ENCODE measurements at places on chromosomes 6 and 20. TPM values are rescaled to one million over a fixed set of nuclear protein-coding genes. Genes with fewer than 3 reads are reported as not detected.

The SCUBE3 gene
- total RNA-seq = 58.5 TPM

The SIGLEC1 gene
- total RNA-seq = not detected

The CLPSL1 gene
- not detected for total RNA-seq

The SMLR1 gene
- not detected for total RNA-seq

The VSTM2L gene
- total RNA-seq = 0.66 TPM

The TBX18 gene
- 3.2 TPM for total RNA-seq

The HLA-DRB1 gene
- not detected for total RNA-seq

The SNAI1 gene
- total RNA-seq = 0.11 TPM

The SAPCD1 gene
- total RNA-seq = 1.2 TPM

The C2 gene
- total RNA-seq = 2.0 TPM

The GABRR1 gene
- not detected for total RNA-seq

The RAET1L gene
- total RNA-seq = not detected

The SLC22A7 gene
- total RNA-seq = not detected

The SOX12 gene
- 9.9 TPM for total RNA-seq

The CD109 gene
- 44.8 TPM for total RNA-seq

The SOX18 gene
- 0.12 TPM for total RNA-seq

The OR2B2 gene
- total RNA-seq = not detected

The MATN4 gene
- 0.11 TPM for total RNA-seq

The LGSN gene
- total RNA-seq = not detected

The HLA-DQB2 gene
- not detected for total RNA-seq

The PGBD1 gene
- total RNA-seq = 9.5 TPM

The TRIM31 gene
- not detected for total RNA-seq

The HLA-DMA gene
- 1.1 TPM for total RNA-seq

The WFDC5 gene
- total RNA-seq = not detected

The TRIM15 gene
- total RNA-seq = not detected

The SPAG4 gene
- 12.7 TPM for total RNA-seq

The SPATA25 gene
- total RNA-seq = 1.5 TPM

The MBOAT1 gene
- 11.6 TPM for total RNA-seq

The ADGRF1 gene
- not detected for total RNA-seq

The BTN1A1 gene
- total RNA-seq = not detected

The CTAGE9 gene
- total RNA-seq = not detected

The HLA-DOA gene
- not detected for total RNA-seq

The KHDC1L gene
- not detected for total RNA-seq
